ENCODE measurements at places on chromosomes 16 and 17. TPM values are rescaled to one million over a fixed set of nuclear protein-coding genes. Genes with fewer than 3 reads are reported as not detected.

Gene KRT20
- not detected for total RNA-seq

Gene ADAM11
- 1.4 TPM for total RNA-seq

GRCh38 chr17:35252651-35253050 lies 9.8 kb downstream of the SLFN5 start:
- H3K27me3 ChIP-seq = no peaks in the 10 kb centered on the region
- H3K27ac ChIP-seq = no peak overlapping the region
- no peak overlapping the region for H3K4me3 ChIP-seq
- no peaks in the 10 kb centered on the region for H3K4me1 ChIP-seq

DNA sequence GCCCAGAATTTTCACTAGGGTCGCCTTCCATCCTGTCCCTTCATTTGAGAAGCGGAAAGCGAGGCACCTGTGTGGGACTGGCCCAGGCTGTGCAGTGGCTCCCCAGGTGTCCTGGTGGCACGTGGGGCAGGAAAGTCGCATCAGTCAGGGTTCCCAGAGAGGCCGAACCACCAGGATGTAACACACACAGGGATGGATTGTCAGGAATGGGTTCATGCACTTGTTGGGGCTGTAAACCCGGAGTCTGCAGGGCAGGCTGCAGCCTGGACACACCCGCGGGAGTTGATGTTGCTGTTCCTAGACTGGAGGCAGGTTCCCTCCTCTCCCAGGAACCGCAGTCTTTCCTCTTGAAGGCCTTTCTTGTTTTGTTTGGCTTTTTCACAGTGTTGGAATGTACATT lies 30.7 kb upstream of the RPTOR start:
- DNase-seq = no peak
- H3K4me1 ChIP-seq = no peaks in the 10 kb centered on the region
- no peak overlapping the region for H3K4me3 ChIP-seq
- H3K27me3 ChIP-seq = no peaks in the 10 kb centered on the region
- no peaks in the 10 kb centered on the region for H3K36me3 ChIP-seq

DNA sequence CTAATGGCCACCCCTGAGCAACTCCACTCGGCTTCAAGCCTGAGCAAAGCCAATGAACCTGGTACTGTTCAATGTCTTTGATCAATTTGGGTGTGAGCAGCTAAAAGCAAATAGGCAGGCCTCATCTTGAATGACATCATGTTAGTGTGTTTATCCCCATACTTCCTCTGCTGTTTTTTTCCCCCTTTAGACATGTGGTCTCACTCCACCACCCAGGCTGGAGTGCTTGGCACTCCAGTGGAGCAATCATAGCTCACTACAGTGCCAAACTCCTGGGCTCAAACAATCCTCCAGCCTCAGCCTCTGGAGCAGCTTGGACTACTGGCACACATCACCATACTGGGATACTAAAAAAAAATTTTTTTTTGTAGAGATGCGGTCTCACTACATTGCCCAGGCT lies 75.4 kb downstream of the ARHGAP17 start:
- no peaks in the 10 kb centered on the region for H3K4me1 ChIP-seq
- H3K27ac ChIP-seq = no peak overlapping the region
- no peak overlapping the region for H3K4me3 ChIP-seq

Data from aorta (tissue), 5 donors.